Gastroesophageal sphincter (tissue), 4 donors: ENCODE measurements at places on chromosomes 1 and 21.

GRCh38 chr1:21496886-21497285, 12.3 kb upstream of the ALPL start:
- no peak for ATAC-seq

DNA sequence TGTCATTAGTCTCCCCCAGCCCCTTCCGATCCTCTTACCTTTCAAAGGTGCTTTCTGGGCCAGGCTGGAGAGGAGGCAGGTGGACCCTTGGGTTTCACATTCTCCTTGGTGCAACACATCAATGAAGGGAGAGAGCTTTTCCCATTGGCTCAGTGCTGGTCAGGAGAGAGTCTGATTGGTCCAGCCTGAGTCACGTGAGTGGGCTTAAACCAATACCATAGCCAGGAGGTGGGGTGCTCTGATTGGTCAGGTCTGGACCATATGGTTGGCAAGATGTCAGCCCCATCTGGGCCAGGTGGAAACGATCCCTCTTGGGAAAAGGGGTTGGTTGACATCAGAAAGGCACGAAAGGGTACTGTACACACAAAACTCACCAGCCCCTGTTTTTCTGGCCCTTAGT, 44.8 kb upstream of the ABCG1 start:
- no peak for ATAC-seq

DNA sequence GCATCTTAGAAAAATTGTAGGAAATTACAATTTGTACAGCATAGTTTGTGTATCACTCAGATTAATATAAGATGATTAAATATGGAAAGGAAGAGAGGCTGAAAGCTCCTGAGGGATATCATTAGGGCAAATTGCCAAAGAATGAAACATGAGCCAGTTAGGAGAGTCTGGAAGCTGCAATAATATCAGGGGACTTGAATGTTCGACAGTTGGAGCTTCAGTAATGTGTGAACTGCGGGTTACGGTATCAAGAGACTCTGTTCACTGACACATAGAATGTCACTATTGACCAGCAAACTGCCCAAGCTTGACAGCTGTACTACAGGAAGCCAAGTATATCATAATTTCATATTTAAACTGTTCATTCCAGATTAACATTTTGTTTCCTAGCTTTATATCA, 157.2 kb downstream of the DENND1B start:
- no peak for ATAC-seq

GRCh38 chr1:186659890-186660341, 20.3 kb downstream of the PTGS2 start:
- ATAC-seq, result no peak

GRCh38 chr1:168084396-168085231, 52.1 kb downstream of the GPR161 start:
- no peak for ATAC-seq

DNA sequence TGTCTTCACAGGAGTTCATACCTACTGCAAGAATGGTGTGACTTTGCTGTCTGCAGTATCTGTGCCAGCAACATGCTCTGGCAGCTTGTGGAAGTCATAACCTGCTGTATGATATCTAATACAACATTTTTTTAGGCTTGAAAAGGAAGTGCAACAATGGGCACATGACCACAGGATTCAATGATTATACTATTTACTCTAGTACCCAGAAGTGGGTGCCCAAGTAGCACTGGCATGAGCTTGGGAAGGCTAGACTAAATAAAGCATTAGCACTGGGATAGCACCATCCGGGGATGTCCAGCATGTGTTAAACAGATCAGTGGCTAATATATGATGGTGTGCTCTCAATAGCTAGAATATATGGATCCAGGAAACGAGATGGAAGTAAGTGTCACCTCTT, 98.6 kb upstream of the PDE4B start:
- ATAC-seq, result no peak

DNA sequence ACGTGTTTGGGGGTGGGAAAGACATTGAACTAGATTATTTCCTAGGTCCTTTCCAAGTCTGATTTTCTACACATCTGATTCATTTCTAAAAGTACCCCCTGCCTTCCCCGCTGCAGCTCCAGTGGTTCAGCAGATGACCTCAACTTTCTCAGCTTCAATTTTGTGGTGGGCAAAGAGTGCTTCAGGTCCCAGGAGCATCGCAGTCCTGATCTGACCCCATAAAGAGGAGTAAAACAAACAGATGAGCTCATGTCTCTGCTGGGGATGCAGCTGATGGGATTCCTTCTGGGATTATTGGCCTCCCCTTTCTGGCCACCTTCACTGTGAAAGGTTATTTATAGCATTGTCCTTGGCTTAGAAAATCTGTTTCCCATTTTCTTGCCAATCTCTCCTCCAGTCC, 337.0 kb upstream of the PLXNA2 start:
- ATAC-seq, result no peak

DNA sequence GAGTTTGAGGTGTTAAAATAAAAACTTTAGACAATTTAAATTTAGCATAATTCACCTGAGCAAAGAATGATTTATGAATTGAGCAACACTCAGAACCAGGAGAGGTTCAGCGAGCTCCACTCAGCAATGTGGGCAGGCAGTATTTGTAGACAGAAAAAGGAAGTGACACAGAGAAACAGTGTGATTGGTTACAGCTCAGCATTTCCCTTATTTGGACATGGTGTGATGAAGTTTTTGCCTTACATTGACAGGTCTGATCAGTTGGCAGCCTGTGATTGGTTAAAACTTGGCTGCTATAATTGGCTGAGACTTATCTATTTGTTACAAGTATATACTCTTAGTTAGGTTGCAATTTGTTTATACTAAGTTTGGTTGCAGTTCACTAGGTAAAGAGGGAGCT, 621.2 kb upstream of the PRMT6 start:
- ATAC-seq, result no peak

DNA sequence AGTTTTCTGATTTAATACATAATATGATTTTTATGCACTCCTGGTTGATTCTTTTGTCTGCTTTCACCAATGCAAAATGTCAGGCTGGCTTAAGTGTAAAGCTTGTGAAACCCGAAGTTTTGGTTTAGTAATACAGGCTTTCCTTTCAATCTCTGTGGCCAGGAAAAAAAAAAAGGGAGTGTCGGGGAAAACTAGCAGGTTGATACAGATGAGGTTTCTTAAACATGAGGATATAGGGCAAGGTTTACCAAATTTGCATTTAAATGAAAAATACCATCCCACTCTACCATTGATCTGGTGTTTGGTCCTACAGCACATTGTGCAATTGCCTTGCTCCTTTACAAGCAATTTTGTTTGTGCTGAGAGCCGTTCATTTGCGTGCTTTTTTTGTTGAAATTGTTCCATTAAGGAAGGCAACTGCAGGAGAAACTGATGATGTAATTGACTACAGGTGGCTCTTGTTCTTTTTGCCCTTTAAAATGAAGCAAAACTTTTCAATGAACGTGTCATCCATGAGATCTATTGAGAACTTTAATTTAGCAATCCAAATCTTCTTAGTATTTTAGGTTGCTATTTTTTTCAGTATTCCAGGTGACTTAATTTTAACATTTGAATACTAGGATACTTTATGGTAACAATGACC, 22.7 kb downstream of the CLIC6 start:
- ATAC-seq, result no peak

DNA sequence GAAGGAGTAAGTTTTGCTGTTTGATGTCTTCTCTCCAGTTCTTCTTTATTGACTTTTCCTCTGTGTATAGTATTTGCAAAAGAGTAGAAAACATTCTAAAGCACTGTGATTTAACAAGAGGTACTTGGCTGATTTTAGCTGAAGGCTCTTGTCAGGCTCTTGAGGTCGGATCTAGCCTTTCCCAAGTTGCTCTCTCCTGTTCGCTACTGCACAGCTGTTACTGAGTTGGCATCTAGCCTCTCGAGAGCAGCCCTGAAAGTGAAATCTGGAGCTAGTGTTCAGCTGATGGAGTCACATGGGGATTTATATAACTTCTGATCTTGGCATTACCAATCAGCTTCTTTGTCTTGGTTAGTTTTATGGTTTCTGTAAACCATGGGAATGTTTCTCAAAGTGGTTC, 193.1 kb downstream of the RYR2 start:
- ATAC-seq, result peak; percentile 22

GRCh38 chr1:65724151-65724550, 68.5 kb upstream of the PDE4B start:
- no peak for ATAC-seq

DNA sequence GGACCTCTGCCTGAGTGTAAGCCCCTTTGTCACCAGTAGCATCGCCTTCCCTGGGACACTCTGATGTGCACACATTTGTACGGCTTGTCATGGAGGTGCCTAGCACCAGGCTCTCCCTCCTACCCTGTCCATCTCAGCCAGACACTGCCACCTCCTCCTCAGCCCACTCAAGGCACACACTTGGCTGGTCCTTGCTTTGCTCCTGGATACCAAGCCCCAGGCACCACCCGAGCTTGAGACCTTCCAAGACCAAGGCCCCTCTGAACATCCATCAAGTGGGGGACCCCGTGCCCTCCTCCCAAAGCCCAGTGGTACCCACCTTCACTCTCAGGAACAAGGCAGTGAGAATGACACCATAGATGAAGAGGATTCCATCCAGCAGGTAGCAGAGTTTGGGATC, 78.0 kb downstream of the CD247 start:
- no peak for ATAC-seq

GRCh38 chr21:14585122-14585521, 39.0 kb upstream of the SAMSN1 start:
- ATAC-seq, result no peak

DNA sequence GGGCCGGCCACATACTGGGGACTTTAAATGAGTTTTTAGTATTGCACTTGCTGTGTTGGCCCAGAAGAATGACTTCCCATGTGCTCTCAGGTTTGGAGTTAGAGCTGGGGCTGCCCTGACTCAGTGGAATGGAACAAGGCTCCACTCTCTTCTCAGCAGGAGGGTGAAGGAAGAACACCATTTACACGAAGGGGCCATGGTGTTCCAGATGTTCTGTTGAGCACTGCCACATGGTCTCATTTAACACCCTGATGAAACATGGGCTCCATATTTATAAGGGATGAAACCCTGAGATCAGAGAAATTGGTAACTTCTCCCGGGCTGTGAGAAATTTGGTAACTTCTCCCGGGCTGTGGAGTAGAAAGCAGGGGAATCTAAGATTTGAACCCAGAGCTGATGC, 5.8 kb downstream of the PYCR2 start:
- ATAC-seq, result no peak

DNA sequence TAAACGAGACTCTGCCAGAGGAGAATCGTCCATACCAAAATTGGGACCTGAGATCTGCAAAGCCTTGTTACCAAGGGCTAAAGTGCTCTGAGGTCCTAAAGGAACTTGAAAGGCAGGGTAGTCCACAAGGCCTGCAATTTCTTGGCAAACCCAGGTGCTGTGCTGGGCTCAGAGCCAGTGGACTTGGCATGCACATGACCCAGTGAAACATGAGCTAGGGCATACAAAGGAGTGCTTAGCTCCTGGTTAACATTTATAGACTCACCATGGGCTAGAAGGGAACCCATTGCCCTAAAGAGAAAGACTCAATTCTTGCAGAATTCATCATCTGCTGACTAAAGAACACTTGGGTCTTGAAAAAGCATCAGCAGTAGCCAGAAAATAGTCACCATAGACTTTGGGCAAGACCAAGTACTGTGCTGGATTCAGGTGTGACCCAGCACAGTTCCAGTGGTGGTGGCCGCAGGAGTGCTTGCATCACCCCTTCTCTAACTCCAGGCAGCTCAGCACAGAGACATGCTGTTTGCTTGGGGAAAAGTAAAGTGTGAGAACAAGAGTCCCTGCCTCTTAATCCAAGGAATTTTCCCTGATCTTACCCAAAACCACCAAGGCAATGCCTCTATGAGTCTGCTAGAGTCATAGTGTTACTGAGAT, 1069.4 kb upstream of the ADGRL2 start:
- no peak for ATAC-seq

- ATAC-seq, result no peak
Observed at GRCh38 chr1:208476846-208477170, 232.6 kb upstream of the PLXNA2 start.

DNA sequence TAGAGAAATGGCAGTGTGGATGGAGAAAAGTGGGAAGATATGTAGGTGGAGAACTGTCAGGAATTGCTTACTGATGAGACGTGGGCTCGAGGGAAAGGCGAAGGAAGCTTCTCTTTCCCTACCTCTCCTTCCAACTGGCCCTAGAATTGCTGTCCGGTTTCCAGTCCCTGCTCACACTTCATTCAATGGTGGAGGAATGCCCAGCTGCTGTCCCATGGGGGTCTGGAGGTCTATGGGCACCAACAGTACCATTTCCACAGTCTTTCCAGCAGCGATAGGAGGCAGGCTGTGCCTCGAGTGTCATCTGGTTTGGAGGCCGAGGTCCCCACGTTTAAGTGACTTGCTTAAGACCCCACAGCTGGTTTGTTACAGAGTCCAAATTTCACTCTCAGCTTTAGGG, 31.5 kb upstream of the CD1D start:
- ATAC-seq, result no peak

DNA sequence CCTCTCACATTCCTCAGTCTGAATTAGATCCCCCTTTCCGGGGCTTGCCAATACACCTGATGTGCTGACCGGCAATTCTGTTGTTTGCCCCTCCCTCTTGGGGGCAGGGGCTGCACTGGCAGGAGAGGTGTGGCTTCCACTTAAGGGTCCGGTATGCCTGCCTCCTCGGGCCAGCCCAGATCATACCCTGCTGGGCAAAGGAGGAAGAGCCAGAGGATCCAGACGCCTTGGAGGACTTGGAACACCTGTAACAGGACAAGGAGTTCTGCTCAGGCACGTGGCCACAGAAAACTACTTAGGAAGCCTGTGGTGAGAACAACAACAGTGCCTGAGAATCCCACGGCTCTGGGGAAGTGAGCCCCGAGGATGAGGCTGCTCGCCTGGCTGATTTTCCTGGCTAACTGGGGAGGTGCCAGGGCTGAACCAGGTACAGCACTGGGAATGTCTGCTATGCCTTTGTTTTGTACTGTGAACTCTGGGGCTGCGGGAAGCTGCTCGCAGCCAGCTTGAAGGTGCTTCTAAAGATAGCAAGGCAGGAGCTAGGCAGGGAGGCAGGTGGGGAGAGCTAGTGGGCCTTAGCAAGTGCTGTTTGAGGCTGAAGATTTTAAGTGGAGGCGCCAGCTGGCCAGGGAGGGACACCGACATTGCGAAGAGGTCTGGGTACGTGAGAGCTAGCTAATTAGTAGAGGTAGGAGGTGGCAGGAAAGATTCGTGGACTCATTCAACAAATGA, at the start of gene SMPDL3B:
SMPDL3B (plus strand) TSS at position 183 of the 732 bp plus-strand sequence; CDS start at position 367, 184 bp downstream.
- peak; percentile 36 for ATAC-seq

DNA sequence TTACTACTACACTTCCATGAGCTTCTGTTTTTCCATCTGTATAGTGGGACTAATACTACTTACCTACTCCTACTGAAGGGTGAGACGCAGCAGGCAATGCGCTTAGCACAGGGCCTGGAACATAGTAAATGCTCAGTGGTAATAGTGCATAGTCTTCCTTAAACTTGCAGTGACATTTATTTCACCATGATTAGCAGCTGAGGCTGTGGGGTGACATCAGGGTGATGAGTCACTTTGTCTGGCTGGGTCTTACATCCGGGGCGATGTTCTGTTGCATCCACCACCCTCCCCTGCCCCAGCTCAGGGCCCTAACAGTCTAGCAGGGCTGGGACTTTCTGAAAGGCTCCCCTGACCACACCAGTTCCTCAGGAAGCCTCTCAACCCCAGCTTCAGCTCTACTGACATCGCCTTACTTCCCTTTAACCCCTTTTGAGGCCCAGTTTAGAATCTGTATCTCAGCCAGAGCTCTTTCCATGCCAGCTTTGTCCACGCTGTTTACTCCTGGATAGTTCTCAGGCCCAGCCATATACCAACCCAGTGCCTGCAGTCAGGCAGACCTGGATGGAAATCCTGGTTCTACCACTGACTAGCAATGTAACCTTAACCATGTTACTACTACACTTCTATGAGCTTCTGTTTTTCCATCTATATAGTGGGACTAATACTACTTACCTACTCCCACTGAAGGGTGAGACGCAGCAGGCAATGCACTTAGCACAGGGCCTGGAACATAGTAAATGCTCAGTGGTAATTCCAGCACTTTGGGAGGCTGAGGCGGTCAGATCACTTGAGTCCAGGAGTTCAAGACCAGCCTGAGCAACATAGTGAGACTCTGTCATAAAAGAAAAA, 66.3 kb downstream of the CD58 start:
- peak; percentile 86 for ATAC-seq
